AG08395 (cell line): ENCODE measurements at places on chromosomes 6 and 20.

GRCh38 chr6:22709803-22710202 is 140.4 kb downstream of the HDGFL1 start:
- DNase-seq, result no peak

- no peak for DNase-seq
These were observed 225.9 kb downstream of the MAFB start for GRCh38 chr20:40463171-40463570.

DNA sequence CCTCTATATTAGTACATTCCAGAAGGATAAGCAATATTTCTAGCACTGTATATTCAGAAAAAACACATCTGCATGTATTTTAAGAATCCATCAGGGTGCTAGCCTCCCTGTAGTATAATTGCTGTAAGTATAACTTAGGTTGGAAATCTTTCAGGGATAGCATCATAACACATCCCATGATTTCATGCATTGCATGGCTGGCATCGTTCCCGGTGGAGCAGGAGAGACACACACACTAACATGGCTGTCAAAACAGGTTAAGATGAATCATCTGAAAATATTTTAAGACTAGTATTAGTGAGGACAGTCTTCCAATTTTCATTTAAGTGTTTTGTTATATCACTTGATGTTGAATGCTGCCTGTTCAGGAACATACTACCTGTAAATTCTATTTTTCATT is 32.1 kb upstream of the CENPW start:
- peak; percentile 2 for DNase-seq

GRCh38 chr6:75084872-75085381 is 120.9 kb downstream of the COL12A1 start:
- no peak for DNase-seq

DNA sequence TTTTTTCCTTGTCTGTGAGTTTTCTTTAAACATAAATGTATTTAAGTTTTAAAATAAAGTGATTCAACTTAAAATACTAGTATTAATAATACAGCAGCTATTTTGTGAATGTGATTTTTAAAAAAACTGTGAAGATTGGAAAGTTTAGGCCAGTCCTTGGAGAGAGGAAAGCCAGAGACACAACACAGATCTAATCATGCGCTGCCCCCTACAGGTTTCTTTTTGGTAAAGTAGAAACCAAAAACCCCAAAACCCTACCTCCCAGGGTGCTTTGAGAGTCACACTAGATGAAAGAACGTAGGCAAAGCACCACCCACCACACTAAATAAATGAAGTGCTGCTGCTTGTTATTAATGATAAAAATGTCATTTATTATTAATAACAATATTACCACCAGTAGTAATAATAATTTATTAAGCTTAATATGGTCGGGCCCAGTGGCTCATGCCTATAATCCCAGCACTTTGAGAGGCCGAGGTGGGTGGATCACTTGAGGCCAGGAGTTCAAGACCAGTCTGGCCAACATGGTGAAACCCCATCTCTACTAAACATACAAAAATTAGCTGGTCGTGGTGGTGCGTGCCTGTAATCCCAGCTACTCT is 33.7 kb downstream of the SLC9A8 start:
- peak; percentile 62 for DNase-seq

- DNase-seq, result no peak
These were observed 18.1 kb downstream of the ADGRB3 start for GRCh38 chr6:68653074-68653705.

- DNase-seq, result no peak
These were observed 1.2 kb downstream of the SLC17A3 start for GRCh38 chr6:25872814-25873213.

DNA sequence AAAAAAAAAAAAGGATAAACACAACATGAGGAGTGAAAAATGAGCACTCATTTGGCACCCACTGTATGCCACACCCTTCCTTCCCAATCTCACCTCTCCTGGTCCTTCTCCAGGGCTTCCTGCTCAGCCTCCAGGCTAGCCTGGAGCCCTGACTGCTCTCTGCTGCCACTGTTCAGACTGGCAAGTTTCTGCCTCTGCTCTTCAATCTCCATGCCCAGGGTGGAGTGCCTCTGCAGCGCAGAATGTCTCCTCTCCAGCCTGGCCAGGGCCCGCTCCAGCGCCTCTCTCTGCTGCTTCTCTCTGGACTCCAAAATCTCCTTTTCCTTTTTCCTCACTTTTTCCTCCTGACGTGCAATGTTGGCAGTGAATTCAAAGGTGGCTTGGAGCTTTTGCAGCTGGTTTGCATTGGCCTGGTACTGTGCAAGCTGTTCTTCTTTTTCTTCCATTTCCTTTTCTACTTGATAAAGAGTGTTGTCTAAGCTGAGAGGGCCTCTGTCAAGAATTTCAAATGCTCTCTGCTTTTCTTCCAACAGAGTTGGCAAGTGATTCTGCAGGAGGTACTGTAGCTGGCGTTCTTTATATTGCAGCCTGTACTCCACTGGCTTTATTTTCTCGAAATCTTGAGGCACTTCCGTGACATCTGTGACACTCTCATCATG is 194.4 kb downstream of the KIF16B start:
- no peak for DNase-seq

GRCh38 chr20:45972500-45973183 is 639 bp upstream of the ZNF335 start:
- peak; percentile 99 for DNase-seq

DNA sequence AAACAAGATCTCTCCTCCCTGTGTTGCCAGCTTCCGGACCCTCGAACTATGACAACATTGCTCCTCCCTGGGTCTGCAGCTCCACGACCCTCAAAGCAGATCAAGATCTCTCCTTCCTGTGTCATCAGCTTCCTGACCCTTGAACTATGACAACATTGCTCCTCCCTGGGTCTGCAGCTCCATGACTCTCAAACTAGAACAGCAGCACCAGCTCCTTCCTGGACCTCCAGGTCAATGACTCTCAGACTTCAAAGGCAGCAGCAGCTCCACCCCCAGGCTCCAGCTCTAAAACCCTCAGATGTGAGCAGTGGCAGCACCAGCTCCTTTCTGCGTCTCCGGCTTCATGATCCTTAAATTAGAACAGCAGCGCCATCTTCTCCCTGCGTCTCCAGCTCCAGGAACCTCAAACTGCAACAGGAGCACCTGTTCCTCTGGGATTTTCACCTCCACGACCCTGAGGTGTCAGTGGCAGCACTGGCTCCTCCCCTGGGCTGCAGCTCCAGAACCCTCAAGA is 341.0 kb upstream of the SULF2 start:
- no peak for DNase-seq

DNA sequence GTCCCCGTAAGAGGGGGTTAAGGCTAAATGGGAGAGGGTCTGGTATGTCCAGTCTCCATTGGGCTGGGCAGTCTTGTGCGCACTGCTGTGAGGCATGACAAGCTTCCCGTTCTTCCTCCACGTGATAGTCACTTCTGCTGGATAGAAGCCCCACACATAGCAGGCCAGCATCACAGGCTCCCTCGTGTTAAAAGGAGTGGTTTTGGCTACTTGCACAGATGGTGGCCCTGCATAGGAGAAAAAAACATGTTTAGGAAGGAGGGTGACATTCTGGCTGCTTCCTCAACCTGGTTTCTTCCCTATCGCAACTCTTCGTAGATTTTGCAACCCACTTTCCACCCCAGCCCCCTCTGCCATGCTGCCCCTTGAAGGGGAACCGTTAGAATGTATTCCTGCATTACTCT is 3.6 kb downstream of the HLA-DMB start:
- no peak for DNase-seq

DNA sequence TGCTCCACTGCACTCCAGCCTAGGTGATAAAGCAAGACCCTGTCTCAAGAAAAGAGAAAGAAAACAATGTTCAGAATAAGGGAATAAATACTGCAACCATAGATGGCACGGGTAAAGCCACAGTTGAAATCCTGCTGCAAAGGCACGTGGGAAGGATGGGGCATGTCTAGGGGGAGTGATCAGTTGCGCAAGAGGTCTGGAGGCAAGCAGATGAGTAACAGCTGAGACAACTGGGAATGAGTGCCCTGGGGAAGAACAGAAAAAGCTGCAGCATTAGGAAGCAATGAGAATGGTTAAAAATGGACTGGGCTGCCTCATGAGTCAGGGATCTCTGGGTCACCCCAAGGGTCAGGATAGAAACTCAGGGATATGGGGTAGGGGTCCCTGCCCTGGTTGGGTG is 96.3 kb downstream of the GMPR start:
- peak; percentile 79 for DNase-seq

DNA sequence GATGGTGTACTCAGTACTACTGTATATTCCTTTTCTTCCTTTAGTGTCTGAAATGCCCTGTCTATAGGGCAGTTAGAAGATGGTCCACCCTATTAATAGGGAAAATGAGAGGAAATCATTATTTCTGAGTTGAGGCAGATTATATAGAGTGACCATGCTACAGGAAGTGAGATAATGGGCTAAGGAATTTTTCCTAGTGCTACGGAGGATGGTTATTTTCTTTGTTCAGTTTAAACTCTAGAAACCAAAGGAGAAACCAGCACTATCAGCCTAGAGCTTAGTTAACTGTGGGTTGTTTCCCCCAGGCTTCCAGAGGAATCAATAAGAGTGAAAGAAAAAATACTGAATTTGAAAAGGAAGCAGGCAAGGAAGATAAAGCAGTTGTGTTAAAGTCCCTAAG is 474 bp downstream of the TSBP1 start:
- DNase-seq, result no peak
